ENCODE measurements at places on chromosomes 2 and 18.

DNA sequence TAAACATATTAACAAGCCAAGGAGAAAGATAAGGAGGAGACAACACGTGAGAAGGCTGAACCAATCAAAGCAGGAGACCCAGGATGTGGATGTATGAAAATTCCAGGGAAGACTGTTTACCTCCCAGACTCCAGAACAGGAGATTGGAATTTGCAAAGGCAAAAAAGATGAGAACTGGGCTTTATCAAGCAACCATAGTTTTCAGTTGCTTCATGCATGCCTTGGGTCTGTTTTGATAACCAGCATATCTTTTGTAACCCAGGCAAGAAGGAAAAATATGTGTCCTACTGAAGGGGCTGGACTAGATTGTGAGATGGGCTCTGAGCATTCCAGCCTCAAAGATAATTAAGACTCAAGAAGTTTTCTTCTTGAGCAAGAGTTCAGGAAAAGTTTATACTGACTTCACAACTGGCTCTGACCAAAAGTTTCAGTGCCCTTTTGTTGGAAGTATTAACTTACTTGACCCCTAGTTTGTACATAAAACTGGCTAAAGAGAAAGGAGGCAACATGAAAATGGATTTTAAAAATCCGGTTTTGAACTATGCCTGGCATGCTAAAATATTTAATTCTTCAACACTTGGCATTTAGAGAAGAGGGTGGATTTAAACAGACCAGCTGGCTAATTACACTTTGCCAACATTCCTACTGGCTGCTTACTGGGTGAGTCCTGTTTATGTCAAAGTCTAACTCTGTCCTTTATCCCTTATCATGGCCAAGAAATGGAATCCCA lies 79.3 kb upstream of the CD28 start:
- DNase-seq: no peak

GRCh38 chr18:22543769-22544168 lies 126.1 kb upstream of the CTAGE1 start:
- no peak for DNase-seq

GRCh38 chr2:174792309-174793025 lies 28.2 kb upstream of the CHRNA1 start:
- DNase-seq: no peak

GRCh38 chr2:168740360-168740759 lies 62.1 kb upstream of the NOSTRIN start:
- DNase-seq: no peak

- peak; percentile 54 for DNase-seq
Observed at GRCh38 chr2:65666156-65666725, 233.8 kb upstream of the SPRED2 start.

- DNase-seq: no peak
Observed at GRCh38 chr2:168565512-168565911, 109.4 kb downstream of the CERS6 start.

All from RWPE1 (cell line).